PC-3 (cell line): ENCODE measurements at places on chromosomes 11 and 22. TPM values are rescaled to one million over a fixed set of nuclear protein-coding genes. Genes with fewer than 3 reads are reported as not detected.

DNA sequence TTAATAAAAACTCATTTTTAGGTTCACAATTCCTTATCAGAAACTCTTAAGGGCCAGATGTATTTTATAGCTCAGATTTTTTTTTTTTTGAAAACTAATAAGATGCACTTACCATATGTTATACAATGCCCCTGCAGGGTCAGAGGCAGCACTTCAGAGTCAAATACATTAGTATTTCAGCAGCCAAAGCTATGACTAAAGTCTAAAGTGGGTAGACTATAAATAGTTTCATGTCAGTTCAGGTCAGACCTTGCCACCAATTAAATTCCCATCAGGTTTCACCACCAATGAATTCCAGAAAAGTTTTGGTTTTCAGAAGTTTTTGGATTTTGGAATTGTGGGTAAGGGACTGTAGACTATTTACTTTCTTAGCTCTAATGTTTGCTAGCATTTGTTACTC, 75.9 kb downstream of the FAM83F start:
- no peak for DNase-seq

DNA sequence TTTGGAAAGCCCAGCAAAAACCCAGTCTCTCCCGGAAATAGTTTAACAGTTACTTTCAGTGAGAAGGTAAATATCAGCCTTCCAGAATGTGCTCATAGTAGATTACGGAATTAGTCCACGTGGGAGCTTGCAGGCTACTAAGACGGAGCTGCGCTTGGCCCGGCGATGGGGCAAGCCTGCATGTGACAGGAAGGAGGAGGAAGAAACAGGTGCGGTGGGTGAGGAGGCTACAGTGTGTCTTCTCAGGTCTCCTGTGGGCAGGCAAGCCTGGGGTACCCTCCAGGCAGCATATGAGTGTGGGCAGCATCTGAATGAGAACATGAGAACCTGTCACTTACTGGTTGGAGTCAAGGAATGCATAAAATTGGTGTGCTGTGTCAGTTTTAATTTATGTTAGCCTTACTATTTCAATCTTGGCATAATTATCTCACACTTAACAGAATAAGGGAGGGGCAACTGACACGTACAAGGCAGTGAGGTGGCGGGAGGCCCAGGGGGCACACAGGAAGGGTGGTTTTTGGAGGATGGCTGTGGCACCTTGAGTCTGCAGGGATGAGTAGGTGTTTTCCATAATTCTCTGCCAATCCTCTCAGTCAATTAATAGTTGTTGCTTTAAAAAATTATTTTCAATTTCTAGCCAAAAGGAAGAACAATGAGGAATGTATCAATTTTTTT, 35.7 kb downstream of the CLMP start:
- no peak for DNase-seq

DNA sequence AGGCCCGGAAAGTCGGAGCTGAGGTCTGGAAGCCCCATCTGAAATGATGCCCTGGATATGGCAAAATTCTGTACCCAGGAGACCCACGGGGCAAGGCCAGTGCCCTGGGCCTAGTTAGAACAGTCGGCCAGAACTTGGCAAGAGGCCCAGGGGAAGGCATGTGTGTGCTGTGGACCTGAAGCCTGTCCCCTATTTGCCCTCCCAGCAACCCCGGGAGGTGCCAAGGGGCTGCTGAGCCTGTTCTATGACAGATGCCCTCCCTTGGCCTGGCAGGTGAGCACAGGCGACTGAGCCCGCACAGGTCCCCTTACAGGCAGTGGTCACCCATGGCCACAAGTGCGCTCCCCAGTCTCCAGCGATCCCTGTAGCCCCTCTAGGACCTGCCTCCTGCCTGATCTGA, 51.7 kb downstream of the NAT10 start:
- no peak for DNase-seq

- DNase-seq: no peak
Measured at GRCh38 chr11:119436093-119436492, 13.1 kb upstream of the THY1 start.

DNA sequence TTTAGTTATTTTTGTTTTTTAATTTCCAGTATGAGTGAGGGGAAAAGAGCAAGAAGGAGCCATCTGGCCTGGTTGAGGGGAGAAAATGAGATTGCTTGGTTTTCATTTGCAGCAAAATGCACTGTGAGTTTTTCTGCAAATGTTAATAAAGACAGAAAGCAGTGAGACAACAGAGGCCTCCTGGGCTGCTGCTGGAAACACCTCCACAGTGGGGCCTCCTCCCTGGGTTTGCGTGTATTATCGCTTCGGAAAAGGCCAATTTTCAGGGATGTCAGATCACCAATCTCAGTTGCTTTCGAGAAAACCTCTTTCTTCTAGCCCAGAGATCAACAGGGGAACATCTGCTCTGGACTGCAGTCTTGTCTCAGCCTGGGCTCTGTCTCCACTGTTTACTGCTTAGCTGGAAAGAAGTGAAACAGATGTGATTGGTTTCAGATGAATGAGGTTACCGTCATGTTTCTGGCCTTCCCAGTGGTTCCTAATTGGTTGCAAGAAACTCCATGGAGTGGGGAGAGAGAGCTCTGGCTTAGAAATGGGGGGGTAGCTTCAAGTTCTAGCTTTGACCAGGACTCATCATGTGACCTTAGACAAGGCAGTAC, 17.3 kb downstream of the TSPAN18 start:
- DNase-seq: no peak

DNA sequence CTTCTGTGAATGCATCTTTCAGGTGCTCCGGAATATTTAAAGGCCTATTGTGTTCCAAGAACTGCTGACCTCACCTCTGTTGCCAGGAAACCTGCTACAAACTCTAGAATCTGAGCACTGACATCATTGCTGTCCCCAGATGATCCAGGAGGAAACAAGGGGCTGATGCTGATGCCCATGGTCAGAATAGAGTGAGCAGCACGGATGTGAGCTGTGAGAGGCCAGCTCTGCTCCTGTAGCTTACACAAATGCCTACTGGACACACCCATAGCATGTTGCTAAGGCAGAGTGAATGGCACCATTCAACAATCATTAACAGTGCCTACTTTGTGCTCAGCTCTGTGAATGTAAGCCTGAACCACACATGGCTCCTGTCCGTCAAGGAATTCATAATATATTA, 276.7 kb upstream of the API5 start:
- no peak for DNase-seq

GRCh38 chr11:96332126-96332771, 10.7 kb downstream of the MAML2 start:
- no peak for DNase-seq

DNA sequence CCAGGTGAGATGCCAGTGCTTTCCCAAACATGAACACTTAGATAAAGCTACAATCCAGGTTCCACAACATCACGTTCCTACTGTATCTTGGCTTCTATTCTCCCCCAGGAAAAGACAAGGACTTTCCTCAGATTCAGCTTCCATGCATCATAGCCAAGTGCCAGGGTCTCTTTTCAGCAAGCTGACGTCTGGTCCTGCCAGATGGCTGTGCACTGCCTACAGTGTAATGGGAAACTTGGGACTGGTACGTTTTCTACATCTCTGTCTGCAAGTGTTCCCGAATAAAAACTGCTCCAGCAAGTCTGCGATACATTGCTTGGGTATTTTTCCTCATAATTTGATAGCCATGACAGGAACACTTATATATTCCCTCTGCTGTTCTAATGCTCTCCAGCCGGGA, 412.5 kb downstream of the FAM181B start:
- no peak for DNase-seq

DNA sequence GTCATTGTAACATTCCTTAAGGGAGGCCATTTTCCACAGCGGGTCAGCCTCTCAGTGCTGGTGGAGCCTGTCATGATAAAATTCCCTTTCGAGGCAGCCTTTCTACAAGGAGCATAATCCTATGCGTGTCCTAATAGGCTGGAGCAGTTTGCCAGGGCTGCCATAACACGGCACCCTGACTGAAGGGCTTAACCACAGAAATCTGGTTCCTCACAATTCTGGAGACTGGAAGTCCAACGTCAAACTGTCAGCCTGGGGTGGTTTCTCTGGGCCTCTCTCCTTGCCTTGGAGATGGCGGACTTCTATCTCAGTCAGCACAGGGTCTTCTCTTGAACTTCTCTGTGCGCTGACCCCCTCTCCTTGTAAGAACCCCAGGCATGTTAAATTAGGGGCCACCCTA, 1.4 kb upstream of the RGL4 start:
- no peak for DNase-seq

DNA sequence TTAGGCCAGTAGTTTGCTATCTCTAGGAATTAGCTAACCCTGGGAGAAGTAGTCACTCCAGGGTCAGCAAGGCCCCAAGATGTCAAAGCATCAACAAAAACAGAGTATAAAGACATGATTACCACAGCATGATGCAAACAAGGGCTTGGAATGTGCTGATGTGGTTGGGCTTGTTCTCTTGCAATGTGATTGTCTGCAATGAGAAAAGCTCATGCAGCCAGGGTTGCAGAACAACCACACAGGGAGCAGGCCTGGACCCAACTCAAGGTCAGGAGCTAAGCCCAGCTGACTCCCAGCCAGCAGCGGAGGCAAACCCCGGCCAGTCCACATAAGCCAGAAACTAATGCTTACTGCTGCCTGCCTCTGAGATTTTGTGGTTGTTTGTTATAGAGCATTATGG, 132.4 kb upstream of the ZC3H12C start:
- DNase-seq: no peak

- DNase-seq: peak; percentile 58
Measured at GRCh38 chr11:121669422-121669821, 216.7 kb upstream of the SORL1-AS1 start.

DNA sequence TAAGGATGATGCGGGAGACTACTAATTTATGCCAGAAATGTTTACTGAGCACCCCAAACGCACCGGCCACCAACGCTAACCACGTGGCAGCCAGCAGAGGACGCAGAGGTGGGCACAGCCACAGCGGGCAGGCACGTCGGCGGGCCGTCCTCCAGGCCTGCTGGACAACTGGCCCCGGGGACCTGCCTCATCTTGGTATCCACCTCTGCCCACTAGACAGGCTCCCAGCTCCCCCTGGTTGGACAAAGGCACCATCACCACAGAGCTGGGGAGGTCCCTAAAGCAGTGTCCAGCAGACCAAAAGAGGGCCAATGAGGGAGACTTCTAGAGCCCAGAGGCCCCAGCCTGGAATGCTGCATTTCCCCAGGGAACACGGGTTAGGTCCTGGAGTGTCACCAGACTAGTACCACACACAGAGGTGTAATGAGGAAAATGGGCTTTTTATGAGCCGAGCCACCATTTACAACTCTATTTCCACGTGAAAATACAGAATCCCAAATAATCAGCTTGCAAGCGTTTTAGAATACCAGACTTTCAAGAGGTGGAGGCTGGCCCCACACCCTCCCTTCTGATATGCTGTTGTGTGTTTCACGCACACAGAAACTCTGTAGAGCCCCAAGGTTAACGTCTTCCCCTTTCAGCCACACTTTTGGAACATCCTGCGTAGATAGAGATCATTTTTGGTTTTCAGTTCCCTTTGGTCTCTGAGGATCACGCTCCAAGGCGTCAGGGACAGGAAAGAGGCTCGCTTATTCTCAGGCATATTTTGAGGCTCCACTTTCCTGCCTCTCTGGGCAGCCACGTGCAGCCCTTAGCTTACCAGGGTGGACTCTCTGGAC, 23.7 kb upstream of the BID start:
- no peak for DNase-seq

- DNase-seq: no peak
Measured at GRCh38 chr11:118895093-118896039, 11.7 kb downstream of the CXCR5 start.

DNA sequence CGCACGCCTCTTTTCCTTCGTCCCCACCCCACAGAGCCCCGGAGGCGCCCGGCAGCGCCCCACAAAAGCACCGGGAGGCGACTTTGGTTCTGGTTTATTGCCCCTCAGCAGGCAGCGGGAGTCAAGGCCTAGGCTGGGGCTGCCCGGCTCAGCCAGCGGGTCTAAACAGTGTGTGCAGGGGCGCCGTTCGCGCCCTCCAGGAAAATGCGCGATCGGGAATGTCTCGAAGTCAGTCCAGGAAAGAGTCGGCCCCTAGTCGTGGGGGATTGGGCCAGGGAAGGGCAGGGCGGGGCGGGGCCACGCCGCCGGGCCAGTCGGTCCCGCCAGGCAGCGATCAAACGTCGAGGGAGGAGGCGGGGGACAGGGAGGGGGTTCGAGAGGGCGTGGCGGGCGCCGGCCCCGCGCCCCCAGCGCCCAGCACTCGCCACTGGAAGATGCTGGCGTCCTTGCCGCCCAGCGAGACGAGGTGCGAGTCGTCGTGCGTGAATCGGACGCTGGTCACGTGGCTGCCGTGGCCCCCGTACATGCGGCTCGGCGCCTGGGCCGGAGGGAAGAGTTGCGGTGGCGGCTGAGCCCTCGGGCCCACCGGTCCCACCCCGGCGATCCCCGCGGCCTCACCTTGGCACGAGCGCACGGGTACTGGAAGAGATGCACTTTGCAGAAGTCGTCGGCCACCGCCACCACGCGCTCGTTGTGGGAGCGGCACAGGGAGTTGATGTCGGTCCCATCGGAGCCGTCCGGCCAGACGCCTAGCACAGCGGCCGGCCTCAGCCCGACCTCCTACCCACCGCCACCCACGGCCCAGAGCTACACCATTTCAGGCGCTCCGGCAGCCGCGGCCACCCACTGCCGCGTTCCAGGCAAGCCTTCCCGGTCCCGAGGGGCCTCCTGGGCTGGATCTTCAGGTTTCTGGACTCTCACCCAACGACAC, 741 bp upstream of the MTA2 start:
- peak; percentile 76 for DNase-seq

GRCh38 chr22:28894334-28894733, 11.0 kb downstream of the ZNRF3 start:
- peak; percentile 39 for DNase-seq

DNA sequence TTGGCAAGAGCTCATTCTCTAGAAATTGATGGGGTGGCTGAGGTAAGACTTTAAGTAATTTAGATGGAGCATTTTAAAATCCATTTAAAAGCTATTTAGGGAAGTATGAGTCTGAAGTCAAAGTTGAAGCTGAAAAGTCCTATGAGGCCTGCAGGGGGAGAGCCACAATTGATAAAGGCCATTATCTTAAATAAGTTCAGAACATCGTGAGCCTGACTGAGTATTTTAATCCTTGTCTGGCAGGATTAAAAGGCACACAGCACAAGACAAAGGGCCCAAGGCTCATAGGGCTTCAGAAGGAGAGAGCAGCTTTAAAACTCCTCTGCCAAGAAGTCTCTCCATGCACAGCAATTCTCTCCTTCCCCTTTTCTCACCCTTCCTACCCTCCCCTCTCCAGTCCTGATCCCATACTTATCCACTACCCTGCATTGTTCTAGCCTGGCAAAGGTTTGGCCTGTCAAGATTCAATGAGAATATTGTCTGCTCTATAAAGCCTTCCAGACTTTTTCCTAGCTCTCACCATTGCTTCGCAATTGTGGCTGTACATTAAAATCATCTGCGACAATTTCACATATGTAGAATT, 1312.9 kb downstream of the FAM181B start:
- no peak for DNase-seq

NAALADL1 gene
- total RNA-seq: 0.47 TPM in 1 of 2 replicates, not detected in the other

EHF gene
- 29.0 and 37.0 TPM in 2 replicates for total RNA-seq
